ENCODE measurements at places on chromosomes 6 and 20. TPM values are rescaled to one million over a fixed set of nuclear protein-coding genes. Genes with fewer than 3 reads are reported as not detected.

GRCh38 chr6:17923401-17923863, 64.0 kb downstream of the KIF13A start:
- no peak for DNase-seq

DNA sequence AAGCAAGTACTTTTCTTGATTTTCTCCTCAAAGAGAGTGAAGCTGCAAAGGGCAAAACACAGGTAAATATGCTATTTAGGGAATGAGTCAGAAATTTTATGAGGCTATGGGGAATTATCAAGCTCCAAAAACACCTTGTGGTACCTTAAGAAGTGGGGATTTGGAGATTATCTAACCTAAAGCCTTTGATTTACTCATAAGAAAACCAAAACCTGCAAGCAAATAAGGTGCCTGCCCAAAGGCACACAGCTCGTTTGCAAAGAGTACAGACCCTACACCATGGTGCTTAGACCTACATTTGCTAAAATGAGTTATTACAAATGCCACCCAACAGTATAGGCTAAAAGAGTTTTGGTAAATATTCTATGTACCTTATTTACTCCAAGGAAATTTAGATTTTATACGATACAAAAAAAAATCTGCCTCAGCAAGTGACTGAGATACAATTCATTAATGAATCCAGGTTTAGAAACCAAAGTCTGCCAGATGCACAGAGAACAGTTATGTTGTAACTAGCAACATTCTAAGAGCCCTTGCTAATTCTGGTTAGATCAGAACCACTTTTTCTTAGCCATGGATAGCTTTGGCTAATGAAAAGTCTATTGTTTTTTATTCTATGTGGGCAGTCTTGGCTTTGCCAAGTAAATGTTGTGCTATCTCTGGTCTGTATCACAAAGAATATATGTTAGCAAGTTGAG, 101.5 kb downstream of the KHDC1L start:
- no peak for DNase-seq

- DNase-seq = no peak
These were observed 184.8 kb downstream of the SLC24A3 start for GRCh38 chr20:19397226-19397625.

Gene BEND6
- total RNA-seq = 12.6 TPM

GRCh38 chr6:105688573-105688972, 285.7 kb upstream of the PREP start:
- DNase-seq = no peak

- no peak for DNase-seq
These were observed 23.7 kb upstream of the HLA-DQA1 start for GRCh38 chr6:32613475-32613874.

DNA sequence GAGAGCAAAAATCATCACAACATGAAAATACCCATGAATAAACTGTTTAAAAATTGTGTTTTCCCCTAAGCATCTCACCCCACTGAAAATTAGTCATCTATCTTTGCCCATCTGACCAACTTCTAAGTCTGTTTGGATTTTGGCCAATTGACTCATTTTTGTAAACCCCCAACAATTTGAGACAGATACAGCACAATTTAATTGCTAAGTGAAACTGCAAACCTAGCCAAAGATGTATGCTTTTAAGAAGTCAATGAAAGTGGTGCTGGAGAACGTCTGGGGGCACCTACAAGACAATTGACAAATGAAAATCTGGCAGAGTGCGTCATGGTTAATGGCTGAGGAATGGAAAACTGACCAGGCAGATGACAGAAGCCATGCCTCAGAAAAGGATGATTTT, 30.9 kb upstream of the SLC24A3 start:
- DNase-seq = no peak

DNA sequence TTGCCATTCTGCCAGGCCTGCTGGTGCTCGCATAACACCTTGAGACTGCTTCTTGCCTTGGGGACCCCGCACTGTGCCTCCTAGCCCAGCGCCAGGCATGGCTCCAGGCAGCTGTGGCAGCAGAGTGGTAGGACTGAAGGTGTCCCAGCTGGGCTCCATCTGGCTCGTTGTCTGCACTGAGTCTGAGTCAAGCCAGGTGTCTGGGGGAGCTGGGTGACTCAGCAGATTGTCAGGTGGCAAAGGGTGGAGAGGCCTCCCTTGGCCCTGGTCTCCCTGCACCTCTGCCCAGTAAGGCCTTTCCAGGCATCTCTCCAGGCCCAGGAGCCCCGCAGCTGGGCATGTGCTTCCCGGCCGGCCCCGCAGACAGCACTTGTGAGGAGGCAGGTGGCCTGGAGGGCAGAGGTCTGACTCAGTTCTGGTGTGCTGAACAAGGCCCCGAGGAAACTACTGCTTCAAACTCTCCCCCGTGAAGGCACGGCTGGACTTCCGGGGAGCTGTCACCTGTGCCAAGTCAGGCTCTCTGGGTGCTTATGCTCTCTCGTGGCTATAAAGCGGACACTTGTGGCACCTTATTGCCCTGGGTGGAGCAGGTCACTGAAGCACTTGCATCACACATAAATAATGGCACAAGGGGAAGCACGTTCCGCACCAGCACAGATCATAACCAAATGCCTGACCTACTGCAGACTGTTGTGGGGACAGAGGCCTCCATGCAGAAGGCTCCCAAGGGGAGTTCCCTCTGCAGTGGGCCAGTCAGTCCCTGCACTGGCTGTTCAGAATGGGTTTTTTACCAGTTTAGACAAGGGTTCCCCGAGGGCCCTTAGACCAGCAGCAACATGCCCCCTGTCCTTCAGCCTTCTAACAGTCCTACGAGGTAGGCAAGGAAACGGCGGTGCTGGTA, 27.5 kb downstream of the FOXC1 start:
- no peak for DNase-seq

GRCh38 chr6:151084275-151084674, 155.5 kb upstream of the AKAP12 start:
- no peak for DNase-seq

Gene BPIFB2
- total RNA-seq = not detected
